ENCODE measurements at places on chromosomes 12 and 14. TPM values are rescaled to one million over a fixed set of nuclear protein-coding genes. Genes with fewer than 3 reads are reported as not detected.

ZBTB42 gene
- total RNA-seq: 3.5 TPM

ADCY4 gene
- not detected for total RNA-seq

AQP2 gene
- total RNA-seq: not detected

FSCB gene
- total RNA-seq: not detected

B4GALNT1 gene
- 46.5 TPM for total RNA-seq

ZNF891 gene
- total RNA-seq: 0.39 TPM

KRT80 gene
- total RNA-seq: 58.9 TPM

PROX2 gene
- not detected for total RNA-seq

KRT83 gene
- total RNA-seq: 5.4 TPM

RGS6 gene
- total RNA-seq: not detected

ASPG gene
- not detected for total RNA-seq

LAG3 gene
- total RNA-seq: 0.88 TPM
